ENCODE measurements at places on chromosomes 3 and 15.
A peak's percentile ranks its signal among the peaks of the same experiment; 100 is the strongest.

DNA sequence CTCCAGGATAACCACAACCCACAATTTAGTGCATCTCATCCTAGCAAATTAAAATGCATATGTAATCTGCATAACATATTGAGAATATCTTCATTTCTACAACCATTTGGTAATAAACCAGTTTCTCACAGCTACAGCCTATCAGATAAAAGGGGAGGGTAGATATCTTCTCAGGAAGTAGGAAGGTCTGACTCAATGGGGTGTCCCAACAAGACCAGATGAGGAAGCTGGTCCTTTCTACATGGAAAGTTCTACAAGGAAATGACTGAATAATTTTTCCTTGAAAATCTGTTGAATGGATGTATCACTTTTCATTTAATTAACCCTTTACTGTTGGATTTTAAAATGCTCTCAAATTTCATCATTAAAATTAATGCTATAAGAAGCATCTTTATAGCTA lies 17.4 kb upstream of the TMPRSS7 start:
- DNase-seq: no peak

DNA sequence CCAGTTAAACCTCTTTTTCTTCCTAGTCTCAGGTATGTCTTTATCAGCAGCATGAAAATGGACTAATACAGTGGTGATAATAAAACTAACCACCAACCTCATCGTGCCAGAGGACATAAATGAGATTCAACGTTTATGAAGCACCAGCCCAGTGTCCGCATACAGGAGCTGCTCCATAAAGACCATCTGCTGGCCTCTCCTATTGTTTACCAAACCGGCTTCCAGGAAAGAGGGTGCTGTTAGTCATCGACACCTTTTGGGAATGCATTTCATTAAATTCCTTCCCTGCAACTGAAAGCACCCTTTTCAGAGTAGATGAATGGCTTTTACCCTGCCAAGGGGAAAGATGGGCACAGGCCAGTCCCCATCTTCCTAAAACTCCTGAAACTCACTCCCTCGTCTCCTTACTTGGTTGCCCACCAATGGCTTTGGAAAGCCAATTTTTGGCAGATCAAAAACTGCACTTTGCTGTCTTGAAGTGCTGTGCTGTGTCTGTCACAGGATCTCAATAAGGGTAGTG lies 122.1 kb downstream of the AQP9 start:
- DNase-seq: no peak

DNA sequence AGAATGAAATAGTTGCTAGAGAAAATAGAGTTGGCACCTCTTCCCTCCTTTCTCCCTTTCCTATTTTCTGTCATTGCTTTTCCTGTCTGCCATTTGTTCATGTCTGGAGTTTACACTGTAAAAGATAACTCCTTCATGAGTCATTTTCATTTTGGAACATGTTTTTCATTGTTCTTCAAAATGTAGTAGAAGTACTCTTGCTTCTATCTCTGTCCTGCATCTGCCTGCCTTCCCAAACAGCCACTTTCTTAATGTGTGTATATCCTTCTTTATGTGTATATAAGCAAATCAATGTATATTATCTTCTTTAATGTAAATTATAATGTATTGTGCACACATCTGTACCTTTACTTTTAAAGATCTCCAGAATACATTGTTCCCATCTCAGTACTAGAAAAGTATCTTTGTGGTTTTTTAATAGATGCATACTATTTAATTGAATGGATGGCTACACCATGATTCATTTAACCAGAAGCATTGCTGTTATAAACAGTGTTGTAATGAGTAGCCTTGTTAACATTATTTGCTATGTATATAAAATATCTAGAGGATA lies 41.1 kb downstream of the TSC22D2 start:
- DNase-seq: peak; percentile 70

- no peak for DNase-seq
These were observed 1.9 kb downstream of the RTP4 start for GRCh38 chr3:187370051-187370450.

DNA sequence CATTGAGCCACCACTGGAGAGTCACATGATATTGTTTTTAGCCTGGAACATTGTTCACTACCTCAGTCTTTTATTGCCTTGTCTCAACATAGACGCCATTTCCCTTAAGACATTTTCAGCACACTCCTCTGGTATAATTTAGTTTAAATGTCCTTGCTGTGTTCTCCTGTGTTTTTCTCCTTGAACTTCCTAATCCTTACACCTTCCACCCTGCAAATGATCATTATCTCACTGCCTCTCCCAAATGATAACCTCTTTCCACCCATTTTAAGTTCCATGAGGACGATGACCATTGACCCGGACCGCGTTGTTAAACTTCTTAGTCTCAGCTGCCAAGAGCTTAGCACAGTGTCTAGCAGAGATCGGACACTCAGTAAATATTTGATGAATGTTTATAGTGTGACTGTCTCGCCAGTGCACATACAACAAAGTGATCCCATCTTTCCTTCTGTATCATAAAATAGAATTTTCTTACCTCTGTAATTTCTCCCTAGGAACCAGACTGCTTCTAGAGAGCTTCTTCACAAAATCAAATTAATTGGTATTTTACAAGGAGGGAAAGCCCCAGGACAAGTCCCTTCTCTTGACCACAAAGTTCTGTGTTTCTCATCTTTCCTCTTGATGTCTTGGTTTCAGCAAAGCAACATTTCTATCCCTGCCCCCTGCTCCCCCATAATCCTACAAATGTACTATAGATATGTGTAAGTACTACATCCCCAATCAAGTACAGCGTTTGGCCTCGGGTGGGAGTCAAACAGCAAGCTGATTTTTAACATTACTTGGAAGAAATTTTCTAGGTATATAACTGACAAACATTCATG lies 429.6 kb downstream of the LPP start:
- DNase-seq: no peak

- DNase-seq: no peak
These were observed 39.9 kb upstream of the LRTM1 start for GRCh38 chr3:54967731-54968161.

DNA sequence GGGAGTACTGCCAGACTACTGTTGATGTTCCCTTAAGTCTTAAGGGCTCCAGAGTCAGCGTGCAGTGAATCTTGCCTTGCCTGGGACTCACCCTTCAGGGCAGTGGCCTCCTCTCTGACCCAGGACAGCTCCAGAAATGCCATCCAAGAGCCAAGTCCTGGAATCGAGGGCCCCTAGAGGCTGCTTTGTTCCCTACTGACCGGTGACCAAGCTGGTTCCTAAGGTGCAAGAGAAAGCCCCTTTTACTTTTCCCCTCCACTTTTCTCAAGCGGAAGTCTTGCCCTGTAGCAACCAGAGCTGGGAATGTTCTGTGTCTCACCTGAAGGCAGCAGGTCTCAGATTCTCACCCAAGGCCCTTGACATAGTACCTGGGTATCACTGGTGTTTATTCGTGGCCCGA lies 238.0 kb downstream of the DOCK3 start:
- no peak for DNase-seq

DNA sequence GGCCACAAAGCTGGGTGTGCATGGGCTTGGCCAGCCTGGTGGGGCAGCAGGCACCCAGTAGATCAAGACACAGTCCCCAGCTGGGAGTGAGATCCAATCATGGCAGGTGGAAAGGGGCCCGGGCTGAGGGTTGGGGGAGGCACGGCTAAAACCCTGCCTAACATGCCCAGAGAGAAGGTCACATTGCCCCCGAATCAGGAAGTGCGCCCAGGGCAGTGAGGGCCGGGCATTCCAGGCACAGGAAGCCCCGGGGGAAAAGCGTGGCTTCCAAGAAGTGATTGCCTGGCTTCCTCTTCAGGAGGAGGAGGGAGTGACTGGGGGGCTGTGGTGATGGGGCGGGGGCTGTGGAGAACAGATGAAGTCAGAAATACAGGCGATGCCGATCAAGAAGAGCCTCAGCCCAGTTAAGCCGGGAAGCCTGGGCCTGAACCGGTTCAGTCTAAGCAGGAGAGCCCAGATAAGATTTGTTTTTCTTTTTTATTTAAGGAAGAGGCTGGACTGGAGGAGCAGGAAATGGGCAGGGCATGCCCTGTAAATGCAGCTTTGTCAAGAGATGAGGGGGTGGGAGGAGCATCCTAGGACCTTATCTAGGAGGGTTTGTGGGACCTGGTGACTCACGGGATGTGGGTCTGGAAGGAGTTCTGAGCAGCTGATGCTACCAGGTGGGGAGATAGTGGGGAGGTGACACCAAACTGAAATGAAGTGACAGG lies 83.9 kb downstream of the CHSY1 start:
- DNase-seq: peak; percentile 73

GRCh38 chr3:19171794-19172193 lies 23.5 kb downstream of the KCNH8 start:
- no peak for DNase-seq

DNA sequence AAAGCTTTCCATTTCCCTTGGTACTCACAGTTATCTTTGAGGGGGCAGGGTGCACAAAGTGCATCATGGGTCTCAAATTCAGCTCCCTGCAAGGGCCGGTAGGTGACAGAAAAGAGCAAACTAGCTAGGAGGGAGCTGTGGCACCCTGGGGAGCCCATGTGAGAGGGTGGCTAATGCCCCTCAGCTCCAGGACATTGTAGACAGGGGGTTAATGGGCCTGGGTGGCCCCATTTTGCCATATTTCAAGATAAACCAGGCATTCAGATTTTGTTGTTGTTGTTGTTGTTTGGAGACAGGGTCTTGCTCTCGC lies 3.7 kb upstream of the SLC6A6 start:
- DNase-seq: no peak

GRCh38 chr3:123618768-123619484 lies 34.1 kb upstream of the HACD2 start:
- DNase-seq: peak; percentile 68

GRCh38 chr15:41832875-41833274 lies 5.0 kb downstream of the JMJD7 start:
- DNase-seq: no peak

DNA sequence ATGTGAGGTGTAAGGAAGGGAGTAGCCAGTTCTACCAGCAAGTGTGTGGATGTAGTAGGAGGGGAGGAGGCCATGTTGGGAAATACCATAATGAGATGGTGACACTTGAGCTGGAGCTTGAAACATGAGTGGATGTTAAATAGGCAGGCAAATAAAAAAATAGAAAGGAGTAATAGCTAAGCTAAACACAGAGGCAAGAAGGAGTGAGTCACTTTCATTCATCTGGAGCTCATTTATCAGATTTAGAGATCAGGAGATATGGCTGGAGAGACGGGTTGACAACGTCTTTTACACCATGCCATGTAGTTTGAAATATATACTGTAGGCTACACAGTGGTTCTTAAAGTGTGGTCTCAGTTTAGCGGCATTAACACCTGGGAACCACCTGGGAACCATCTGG lies 390.5 kb downstream of the DIPK2A start:
- no peak for DNase-seq

DNA sequence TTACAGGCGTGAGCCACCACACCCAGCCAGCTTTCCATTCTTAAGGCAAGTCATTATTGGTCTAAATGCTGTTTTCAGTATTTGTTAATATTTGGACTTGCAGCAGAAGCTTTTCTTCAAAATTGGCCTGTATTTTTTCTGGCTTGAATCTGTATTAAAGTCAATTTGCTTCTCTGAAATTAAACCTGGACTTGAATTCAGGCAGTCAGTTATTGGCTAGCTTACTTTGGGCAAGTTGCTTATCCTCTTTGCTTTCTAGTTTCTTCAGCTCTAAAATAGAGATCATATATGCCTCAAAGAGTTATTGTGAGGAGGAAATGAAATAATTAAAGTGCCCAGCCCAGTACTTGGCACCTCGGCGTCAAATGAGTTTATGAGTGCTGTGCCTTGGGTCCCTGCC lies 17.3 kb downstream of the STARD9 start:
- DNase-seq: no peak

DNA sequence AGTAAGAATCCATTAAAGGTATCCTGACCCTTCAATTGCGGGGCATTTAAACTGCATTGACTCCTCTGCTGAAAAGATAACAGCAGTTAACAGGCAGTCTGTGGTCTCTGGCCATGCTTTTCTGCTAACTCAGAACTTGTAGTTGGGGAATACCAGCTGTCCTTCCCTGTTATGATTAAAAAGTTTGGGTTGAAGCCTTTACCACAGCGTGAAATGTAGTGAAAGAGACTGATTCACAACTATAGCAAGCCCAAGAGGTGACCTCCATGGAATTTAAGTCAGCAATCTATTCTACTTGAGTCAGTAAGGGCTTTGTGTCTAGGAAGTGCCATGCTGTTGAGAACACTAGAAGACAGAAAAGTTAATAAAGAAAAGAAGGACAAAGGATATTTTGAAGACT lies 1037.3 kb downstream of the SI start:
- no peak for DNase-seq

- DNase-seq: no peak
These were observed 68.7 kb downstream of the CCNL1 start for GRCh38 chr3:157091083-157091833.

DNA sequence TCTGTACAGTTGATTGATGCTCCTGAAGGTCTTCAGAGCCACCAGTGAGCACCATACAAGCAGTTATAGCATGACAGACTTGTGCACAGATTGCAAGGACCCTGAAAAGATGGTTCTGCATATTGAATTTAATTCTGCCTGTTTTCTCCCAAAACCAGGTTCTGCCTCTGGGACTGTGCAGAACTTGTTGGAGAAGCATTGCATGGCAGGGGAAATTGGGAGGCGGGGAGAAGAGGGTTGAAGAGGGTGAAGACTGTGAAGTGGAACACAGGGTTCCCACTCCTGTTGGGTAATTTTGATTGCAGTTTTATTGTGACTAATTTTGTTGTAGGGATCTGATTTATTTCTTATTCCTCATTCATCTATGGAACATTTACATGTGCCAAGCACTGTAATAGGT lies 10.3 kb downstream of the ZNF80 start:
- no peak for DNase-seq

- DNase-seq: no peak
These were observed 215.6 kb upstream of the AZI2 start for GRCh38 chr3:28564211-28564610.

DNA sequence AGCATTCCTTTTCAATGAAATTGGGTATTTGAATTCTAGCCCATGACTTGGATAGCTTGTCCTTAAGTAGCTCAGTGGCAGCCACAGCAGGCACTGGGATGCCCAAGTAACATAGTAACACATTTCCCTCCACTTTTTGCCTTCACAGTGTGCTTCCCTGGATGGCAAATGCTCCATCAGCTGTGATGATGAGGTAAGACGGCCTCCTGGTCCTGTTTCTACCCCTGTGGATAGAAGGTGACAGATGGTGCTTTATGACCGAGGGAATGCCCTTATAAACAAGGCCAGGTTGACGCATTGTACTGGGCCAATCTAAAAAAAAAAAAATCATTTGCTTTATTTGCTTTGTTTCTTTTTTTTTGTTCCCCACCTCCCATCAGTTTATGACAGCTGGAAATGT lies 41.8 kb upstream of the LRTM1 start:
- DNase-seq: no peak

- no peak for DNase-seq
These were observed 753.3 kb upstream of the ROBO1 start for GRCh38 chr3:80521081-80521480.

DNA sequence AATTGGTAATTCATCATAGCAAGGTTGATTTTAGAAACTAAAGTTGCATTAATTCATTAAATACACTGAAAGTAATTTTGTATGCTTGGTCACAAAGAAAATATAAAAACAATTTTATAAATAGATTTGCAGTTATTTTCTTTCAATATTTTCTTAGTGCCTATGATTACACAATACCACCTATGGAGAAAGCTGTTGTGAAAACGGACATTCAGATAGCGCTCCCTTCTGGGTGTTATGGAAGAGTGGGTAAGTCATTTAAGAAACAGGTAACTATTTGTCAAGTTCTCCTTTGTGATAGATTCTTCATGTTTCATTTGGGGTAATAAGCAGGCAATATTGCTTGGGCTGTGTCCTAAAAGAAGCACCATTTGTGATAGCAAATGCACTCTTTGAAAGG lies 3.0 kb downstream of the DUT start:
- no peak for DNase-seq

GRCh38 chr3:118536764-118537163 lies 497.9 kb downstream of the IGSF11 start:
- no peak for DNase-seq

GRCh38 chr3:112519424-112520001 lies 20.2 kb upstream of the BTLA start:
- DNase-seq: peak; percentile 72

All from astrocyte of the cerebellum (primary cell).